Lung (tissue), 17 donors: ENCODE measurements at places on chromosomes 3 and 15.

DNA sequence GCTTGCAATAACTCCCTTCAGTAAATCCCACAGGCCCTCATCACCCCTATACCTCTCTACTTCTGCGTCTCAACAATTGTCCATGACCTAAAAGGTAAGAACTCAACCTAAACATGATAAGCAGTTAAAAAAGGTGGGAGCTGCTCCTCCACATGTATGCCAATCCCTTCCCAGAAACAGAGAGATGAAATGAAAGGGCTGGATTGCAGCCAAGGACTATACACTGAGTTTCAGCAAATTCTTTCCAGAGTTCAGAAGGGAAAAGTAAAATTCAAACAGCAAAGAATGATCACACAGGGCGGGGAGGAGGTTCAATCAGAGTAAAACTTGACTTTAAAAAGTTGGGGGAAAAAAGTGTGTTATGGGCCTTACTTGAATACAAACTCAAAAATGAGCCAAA, 27.5 kb downstream of the PLOD2 start:
- no peaks in the 10 kb centered on the region for H3K36me3 ChIP-seq
- DNase-seq, result peak; percentile 81
- peaks cover 12% of the 10 kb centered on the region for H3K4me1 ChIP-seq
- no peaks in the 10 kb centered on the region for H3K27me3 ChIP-seq
- no peak overlapping the region for H3K4me3 ChIP-seq

- H3K4me3 ChIP-seq, result no peak overlapping the region
- DNase-seq, result no peak
- H3K4me1 ChIP-seq, result no peaks in the 10 kb centered on the region
- no peaks in the 10 kb centered on the region for H3K27me3 ChIP-seq
- H3K27ac ChIP-seq, result no peak overlapping the region
Measured at GRCh38 chr15:101545548-101546505, 56.3 kb upstream of the PCSK6 start.

DNA sequence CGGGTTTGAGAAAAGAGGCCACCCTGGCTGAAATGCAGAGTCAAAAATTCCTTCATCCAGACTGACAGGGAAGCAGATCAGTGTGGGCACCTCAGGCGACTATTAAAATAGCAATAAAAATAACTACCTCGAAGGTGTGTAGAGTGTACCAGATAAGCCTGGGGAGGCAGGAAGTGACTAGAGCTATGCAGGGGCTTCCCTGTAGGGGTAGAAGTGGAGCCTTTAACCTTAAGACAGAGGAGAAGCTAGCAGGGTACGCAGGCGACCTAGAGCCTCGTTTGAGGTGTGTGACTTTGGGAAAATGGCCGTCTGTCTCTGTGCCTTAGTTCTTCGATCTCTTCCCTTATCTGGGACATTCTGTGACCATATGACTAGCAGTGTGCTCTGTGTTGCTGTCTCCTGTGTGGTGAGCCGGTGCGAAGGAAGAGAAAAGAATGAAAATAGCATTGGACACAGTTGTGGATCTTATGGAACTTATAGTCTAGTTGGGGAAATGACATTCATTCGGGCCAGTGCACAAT, 17.6 kb downstream of the BHLHE40 start:
- no peak for DNase-seq
- no peaks in the 10 kb centered on the region for H3K27me3 ChIP-seq
- H3K27ac ChIP-seq, result no peak overlapping the region
- H3K36me3 ChIP-seq, result no peaks in the 10 kb centered on the region

DNA sequence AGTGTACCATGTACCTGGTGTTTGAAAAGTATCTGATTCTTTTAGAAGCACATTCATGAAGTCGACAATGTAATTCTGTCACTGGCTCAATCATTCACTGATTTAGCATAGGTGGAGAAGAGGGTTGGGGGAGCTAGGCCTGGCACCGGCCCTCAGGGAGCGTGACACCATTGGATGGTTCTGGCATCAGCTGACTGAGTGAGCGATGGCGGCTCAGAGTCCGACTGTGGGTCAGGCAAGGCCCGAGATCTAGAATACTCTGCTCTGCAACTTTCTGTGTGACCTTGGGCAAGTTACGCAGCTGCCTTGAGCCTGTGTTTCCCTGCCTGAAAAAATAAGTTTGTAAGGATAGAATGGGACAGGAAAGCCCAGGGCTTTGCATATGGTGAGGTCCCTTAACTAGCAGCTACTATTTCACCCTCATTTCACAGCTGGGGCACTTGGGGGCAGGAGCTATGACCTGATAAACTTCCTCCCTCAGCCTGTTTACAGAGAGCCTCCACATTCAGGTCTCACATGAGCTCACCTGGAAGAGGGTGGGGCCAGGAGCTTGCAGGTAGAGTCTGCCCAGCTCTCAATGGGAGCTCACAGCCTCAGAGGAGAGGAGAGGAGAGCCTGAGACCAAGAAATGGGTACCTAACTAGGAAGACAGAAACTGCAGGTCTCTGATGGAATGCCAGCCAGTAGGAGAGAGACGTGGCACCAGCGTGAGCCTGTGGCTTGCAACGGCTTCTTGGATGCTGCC, 153.7 kb upstream of the TLE3 start:
- H3K4me3 ChIP-seq, result no peak overlapping the region
- no peaks in the 10 kb centered on the region for H3K36me3 ChIP-seq
- H3K27me3 ChIP-seq, result no peaks in the 10 kb centered on the region
- peaks cover 19% of the 10 kb centered on the region for H3K4me1 ChIP-seq
- no peak for DNase-seq

DNA sequence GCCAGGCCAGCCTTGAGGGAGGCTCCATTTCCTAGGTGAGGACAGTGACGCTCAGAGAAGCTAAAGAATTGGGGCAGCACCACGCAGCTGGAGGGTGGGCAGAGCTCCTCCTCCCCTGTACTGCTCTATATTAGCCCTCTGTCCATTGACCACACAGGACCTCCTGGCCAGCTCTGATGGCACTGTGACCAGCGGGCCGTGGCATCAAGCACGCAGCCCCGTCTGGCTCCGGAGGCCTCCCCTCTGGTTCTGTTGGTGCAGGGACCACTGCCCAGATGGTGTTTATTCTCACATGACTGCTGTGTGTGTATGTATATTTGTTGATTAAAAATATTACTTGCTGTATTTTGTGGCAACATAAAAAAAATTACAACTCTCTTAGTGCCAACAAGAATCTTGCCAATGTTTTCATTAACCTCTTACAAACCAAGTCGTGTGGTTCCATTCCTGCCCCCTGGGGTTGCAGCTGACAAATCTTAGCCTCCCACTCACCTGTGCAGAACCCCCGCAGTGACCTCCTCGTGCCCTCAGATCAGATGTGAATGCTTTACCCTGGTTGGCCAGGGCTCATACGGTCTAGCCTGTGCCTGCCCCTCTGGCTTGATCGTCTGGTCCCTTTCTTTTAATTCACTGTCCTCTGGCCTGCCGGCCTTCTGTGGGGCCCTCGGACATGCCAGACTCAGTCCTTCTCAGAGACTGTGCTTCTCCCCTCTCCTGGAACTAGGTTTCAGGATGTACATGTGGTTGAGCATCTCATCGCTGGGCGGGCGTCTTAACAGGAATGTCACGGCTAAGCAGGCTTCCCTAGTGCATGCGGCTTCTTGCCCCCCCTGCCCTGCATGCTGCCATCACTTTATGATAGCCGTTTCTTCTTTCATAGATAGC, 14.8 kb downstream of the CHCHD6 start:
- no peaks in the 10 kb centered on the region for H3K4me1 ChIP-seq
- no peak overlapping the region for H3K27ac ChIP-seq
- H3K4me3 ChIP-seq, result no peak overlapping the region

DNA sequence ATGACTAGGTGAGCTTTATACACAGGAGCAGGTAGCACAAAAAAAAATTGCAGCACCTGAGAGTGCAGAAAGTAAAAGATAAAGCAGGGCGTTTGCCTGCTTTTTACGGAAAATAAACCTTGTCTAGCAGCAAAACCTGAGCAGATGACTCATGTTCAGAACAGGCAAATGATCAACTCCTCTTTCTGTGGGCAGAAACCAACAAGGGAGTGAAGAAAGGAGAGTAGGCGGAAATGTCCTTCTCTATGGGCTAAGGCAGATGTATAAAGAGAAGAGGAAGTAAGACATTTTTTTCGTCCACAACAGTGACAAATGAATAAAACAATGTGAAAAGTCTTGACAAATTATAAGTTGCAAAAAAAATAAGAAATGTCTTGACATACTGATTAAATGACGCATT, 24.5 kb upstream of the GMNC start:
- no peak overlapping the region for H3K4me3 ChIP-seq
- H3K36me3 ChIP-seq, result no peaks in the 10 kb centered on the region
- DNase-seq, result no peak

GRCh38 chr15:58340176-58340575, 91.6 kb upstream of the LIPC start:
- H3K4me3 ChIP-seq, result no peak overlapping the region
- no peaks in the 10 kb centered on the region for H3K27me3 ChIP-seq
- no peaks in the 10 kb centered on the region for H3K36me3 ChIP-seq

GRCh38 chr3:194871864-194872668, 186.4 kb downstream of the FAM43A start:
- peak overlapping the region; percentile 71 for H3K27ac ChIP-seq
- H3K4me3 ChIP-seq, result no peak overlapping the region
- no peaks in the 10 kb centered on the region for H3K36me3 ChIP-seq
- peaks cover 1% of the 10 kb centered on the region for H3K27me3 ChIP-seq

DNA sequence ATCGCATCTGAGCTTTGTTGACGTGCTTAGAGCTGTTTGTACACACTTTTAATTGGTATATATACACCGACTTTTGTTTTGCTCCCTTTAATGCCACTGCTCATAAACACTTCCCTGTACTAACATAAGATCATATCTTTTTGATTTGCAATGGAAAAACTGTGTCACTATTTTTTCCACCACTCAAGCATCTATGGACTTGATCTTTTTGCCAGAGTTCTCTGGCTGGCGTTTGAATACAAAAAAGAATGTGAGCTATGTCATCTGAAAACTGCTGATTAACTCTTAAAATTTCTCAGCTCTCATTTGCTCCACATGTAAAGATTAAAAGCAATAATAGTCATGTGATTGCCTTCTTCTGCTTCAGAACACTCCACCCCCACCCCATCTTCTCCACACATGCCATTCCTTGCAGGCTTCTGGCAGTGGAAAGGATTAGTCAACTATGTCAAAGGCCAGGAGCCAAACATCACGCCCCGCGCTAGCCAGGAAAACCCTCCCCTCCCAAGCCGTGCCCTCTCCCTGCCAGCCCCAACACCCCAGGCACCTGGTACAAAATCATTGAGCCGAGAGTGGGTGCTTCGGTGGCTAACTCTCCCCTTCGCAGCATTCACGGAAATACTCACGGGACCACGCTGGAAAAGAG, 123.4 kb upstream of the MEF2A start:
- H3K4me3 ChIP-seq, result no peak overlapping the region
- peaks cover 14% of the 10 kb centered on the region for H3K4me1 ChIP-seq
- H3K27me3 ChIP-seq, result no peaks in the 10 kb centered on the region
- H3K36me3 ChIP-seq, result no peaks in the 10 kb centered on the region

- H3K27ac ChIP-seq, result no peak overlapping the region
- DNase-seq, result no peak
- H3K27me3 ChIP-seq, result no peaks in the 10 kb centered on the region
- H3K36me3 ChIP-seq, result no peaks in the 10 kb centered on the region
Measured at GRCh38 chr3:113270068-113270467, 58.7 kb downstream of the BOC start.

- no peak overlapping the region for H3K27ac ChIP-seq
- no peaks in the 10 kb centered on the region for H3K36me3 ChIP-seq
- H3K4me1 ChIP-seq, result peaks cover 2% of the 10 kb centered on the region
- no peaks in the 10 kb centered on the region for H3K27me3 ChIP-seq
- DNase-seq, result peak; percentile 69
- no peak overlapping the region for H3K4me3 ChIP-seq
Measured at GRCh38 chr3:188792793-188793192, 379.0 kb upstream of the TPRG1 start.
